ENCODE measurements at places on chromosomes 6 and 20.
A peak's percentile ranks its signal among the peaks of the same experiment; 100 is the strongest.

GRCh38 chr6:141195251-141195832 lies 937.4 kb upstream of the GJE1 start:
- DNase-seq, result no peak

GRCh38 chr6:53331678-53332077 lies 17.1 kb downstream of the ELOVL5 start:
- no peak for DNase-seq

DNA sequence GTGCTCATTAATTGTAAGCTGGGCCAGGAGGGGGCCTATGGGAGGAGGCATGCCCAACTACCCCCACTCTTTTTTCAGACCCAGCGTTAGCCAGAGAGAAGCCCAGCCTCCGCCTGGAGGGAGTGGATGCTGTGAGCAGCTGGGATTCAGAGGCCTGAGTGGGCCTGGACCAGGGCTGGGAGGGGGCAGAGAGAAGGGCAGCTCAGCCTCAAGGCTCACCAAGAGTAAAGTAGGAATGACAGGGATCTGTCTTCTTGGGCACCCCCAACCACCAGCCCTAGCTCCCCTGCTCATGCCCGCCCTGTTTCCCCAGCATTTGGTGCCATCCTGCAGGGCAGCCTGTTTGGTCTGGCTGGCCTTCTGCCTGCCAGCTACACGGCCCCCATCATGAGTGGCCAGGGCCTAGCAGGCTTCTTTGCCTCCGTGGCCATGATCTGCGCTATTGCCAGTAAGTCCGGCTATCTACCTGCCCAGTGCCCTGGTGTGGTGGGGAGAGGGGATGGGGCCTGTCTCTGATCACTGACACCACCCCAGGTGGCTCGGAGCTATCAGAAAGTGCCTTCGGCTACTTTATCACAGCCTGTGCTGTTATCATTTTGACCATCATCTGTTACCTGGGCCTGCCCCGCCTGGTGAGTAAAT lies 6.8 kb downstream of the SLC29A1 start:
- no peak for DNase-seq

DNA sequence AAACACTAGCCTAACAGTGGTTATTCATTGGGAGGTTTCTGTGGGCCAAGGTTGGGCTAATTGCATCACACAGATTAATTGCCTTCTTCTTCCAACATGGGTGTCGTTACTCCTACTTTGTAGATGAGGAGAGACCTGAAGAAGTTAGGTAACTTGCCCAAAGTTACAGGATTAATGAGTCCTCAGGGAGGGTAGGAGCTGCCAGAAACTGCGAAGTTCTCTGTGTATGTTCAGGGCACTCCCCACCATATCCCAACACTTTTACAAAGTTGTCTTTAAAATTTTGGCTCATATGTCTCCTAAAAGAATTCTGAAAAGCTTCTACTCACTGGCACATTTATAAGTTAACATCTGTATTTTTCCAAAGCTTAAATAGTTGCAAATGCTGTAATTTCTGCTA lies 323.5 kb upstream of the HSF2 start:
- DNase-seq, result no peak

GRCh38 chr6:137039010-137039409 lies 5.8 kb downstream of the IL20RA start:
- DNase-seq, result no peak

- peak; percentile 78 for DNase-seq
Measured at GRCh38 chr20:39081255-39081654, 119.1 kb downstream of the DHX35 start.

DNA sequence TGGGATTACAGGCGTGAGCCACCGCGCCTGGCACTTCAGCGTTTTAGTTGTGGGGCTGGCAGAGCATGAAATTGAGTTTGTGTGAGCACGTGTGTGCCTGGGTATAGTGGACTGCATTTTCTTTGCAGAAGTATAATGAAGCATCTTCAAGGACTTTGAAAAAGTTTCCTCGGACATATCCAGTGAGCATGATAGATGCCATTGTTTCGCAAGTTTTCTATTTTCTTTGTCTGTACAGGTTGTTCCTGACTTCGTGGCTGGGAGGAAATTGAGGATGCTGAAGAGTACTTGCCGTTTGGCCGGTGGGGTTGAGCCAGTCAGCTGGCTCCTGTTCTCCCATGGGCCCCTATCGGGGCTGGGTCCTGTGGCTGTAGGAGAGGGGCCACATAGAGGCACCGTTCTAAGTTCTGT lies 55.9 kb downstream of the RREB1 start:
- no peak for DNase-seq

DNA sequence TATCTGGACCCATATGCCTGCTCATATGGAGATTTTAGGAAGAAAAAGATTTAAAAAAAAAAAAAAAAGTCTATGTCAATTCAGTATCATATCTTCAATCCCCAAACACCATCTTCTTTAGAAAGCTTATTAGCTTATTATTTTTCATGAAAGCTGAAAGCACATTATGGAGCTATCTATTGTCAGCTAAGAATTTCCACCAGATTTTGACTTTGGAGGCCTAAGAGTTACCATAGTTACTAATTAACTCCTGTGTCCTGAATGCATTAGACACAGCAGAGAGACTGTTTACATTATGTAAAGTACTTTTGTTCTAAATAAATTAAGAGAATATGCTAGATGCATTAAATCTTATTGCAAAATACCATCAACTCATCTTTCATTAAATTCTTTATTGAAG lies 255.5 kb upstream of the NRSN1 start:
- no peak for DNase-seq

DNA sequence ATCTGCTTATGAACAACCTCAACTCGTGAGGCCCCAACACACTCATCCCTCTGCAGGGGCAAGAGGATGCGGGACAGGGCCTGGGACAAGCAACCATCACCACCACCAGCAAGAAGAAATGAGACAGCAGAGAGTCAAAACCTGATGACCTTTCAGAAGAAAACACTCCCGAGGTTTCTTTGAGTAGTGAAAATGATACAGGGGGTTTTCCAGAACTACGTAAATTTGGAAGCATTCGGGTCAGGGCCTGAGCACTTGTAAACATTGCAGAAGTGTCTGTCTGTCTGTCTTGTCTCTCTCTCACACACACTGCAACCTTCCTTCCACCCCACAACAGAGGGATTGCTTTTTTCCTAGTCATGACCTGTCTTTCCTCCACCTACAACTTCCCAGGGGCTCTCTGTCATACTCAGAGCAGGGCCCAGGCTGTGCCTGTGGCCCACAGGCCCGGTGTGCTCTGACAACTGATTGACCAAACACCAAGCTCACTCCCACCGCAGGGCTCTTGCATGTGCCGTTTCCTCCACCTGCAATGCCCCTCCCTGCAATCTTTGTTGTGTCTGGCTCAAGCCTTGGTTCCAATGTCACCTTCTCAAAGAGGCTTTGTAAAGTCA lies 90.9 kb downstream of the BMP7 start:
- no peak for DNase-seq

DNA sequence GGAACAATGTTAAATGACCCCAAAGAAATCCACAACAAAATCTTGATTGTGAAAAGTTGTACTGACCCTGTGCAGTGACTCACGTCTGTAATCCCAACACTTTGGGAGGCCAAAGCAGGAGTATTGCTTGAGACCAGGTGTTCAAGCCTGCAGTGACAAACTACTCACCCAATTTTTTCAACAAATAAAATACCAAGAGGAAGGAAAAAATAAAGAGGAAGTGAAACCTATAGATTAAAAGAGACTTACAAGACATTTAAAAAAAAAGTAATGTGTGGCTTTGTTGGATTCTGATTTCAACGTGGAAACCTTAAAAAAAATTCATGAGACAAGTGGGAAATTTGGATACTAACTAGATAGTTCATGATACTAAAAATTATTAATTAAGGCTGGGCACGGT lies 31.9 kb downstream of the GINS1 start:
- DNase-seq, result no peak

GRCh38 chr6:23533944-23534343 lies 592.1 kb upstream of the NRSN1 start:
- no peak for DNase-seq

- DNase-seq, result no peak
Measured at GRCh38 chr6:153621070-153621469, 418.0 kb upstream of the OPRM1 start.

DNA sequence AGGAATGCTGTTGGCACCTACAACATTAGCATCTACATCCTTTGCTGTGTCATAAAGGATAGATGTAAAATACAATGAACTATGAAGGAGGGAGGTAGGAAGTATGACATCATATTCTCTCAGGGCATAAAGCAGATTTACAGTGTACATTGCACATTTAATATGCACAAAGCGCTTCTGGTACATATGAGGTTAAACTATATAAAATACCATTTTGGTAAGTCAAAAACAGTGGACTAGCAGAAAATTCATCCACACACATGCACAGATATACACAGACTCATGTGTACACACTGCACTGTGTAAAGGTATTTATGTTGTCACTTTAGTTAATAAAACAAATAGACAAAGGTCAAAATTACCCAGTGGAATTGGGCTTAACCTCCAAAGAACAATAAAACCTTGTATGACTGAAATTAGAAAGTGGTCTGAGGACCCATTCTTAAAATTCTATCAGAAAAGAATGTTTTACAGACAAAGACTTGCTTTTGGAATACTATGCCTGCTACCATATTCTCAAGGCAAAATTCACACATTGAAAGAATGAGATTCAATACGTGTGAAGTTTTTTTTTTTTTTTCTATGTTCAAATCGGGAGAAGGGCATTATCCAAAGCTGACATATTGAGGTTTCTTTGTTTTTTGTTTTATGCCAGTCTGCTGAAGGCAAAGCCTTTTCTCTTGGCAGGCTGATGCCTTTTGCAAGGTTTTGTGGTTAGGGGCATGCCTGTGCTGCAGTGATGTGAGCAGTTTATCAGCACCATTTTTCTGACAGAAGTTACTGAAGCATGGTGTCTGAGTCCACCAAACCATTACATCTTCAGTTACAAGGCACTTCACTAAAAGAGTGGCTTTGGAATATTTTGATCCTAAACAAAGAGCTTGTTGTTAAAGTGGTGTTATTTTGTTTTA lies 199.0 kb downstream of the PLCB1 start:
- DNase-seq, result no peak

- DNase-seq, result no peak
Measured at GRCh38 chr20:23251779-23252178, 98.8 kb upstream of the NXT1 start.

DNA sequence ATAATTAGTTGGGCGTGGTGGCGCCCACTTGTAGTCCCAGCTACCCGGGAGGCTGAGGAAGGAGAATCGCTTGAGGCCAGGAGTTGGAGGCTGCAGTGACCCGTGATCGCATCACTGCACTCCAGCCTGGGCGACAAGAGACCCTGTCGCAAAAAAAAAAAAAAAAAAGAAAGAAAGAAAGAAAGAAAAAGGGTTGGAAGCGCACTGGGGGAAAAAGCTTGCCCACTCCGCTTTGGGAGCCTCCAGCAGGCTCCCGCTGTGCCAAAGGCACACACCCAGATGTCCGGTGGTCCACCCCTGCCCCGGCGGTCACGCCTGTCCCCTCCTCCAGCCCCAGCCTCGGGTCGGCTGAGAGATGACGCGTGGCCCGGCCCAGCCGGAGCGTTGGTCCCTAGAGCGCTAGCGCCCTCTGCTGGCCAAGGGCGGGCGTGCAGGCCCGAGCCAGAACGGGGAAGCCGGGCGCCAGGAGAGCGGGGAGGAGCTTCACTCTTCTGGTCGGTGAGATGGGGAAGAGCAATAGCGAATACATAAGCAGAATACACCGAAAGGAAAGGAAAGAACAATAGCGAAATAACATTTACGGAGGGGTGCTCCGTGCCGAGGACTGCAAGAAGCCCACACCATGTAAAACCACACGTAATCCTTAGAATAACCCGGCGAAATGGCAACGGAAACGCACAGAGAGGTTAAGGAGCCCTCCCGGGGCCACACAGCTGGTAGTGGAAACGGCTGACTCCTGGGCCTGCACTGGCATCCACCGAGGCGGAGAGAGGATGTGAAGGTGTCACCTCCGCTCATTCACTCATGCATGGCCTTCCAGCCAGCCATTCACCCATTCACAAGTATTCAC lies 41.7 kb downstream of the UBE2V1 start:
- peak; percentile 93 for DNase-seq

DNA sequence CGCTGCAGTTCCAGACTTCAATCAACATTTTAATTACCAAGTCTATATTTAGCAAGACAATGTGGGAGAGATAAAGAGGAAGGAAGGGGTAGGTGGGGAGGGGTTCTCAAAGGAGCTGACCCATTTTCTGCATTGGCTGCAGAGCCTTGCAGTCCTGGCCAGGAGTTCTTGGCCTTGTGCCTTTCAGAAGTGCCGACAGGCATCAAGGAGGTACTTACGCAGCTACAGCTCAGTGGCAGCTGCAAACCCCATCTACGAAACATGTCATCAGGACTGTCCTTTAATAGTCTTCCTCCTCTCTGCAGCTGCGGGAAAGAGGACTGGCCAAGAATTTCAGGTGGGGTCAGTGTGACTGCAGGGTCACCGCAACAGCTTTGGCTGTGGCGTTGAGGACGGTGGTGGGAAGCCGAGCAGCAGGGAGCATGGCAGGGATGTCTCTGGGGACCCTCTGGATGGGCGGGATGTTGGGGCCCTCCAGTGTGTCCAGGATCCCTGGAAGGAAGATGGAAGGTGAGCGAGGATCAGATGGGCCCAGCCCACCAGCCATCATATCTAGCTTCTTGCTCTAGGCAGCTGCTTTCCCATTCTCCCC lies 1.8 kb upstream of the LRRC73 start:
- no peak for DNase-seq

- no peak for DNase-seq
Measured at GRCh38 chr6:102701019-102701418, 1307.5 kb downstream of the GRIK2 start.

DNA sequence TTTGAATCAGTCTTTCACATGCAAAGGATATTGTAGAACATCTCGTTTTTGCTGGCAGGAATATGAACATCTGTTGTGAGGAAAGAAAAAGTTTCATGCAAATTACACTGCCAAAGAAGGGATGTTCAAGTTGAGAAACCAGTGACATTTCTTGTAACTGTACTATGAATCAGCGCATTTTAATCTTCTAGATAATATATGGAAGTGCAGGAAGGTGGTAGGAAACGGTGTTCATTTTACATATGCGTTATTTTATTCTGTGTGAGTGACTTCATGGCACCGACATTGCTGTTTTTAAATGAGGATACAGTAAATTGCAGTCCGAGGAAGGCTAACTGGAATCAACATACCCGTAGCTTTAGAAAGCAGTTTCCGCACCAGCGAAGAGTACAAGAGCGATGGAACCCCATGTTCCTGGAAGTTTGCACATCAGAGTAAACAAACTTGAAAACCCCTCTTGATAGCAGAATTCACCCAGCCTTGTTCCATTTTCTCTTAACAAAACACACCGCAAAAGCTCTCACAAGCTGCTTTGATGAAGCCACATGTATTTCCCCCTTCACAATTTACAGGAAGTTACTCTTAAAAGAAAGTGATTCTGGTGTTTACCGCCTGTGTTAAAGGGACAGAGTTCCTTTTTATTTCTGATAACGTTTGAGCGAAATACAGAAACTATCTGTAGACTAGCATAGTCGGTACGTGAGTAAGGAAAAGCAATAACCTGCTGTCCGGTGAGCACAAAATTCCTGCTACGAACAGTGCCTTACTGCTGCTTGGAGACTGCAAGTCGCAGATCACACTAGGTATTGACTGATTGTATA lies 11.5 kb downstream of the PRDM1 start:
- DNase-seq, result peak; percentile 38

GRCh38 chr6:71387179-71387578 lies 98.6 kb downstream of the OGFRL1 start:
- no peak for DNase-seq

Measured in activated naive CD4-positive, alpha-beta T cell treated with anti-CD3 and anti-CD28 coated beads, Interleukin-2, amount 50 U/mL, for 16 hours (primary cell).